Stimulated activated CD8-positive, alpha-beta memory T cell treated with anti-CD3 and anti-CD28 coated beads, Interleukin-15, amount 100 ng/mL, for 4 hours (primary cell): ENCODE measurements at places on chromosomes 7 and 10.

GRCh38 chr10:49592726-49593563 lies 17.2 kb upstream of the SLC18A3 start:
- DNase-seq = no peak

DNA sequence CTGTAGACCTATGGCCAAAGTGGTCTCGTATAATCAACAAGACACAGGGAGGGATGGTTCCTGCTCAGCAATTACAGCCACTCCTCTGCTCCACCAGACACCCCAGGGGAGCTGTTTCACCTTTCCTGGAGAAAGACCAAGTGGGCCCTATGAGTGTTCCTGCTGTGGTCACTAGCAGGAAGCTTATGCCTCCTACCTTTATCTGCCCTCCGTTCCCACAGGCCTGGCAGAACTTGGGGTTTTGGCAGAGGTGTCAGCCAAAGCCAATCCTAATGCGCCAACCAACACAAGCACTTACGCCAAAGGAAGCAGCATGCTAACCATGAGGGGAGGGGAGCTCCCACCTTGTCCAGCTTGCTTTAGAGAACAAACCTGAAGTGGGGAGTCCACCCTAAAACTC lies 31.2 kb downstream of the XPNPEP1 start:
- no peak for DNase-seq

DNA sequence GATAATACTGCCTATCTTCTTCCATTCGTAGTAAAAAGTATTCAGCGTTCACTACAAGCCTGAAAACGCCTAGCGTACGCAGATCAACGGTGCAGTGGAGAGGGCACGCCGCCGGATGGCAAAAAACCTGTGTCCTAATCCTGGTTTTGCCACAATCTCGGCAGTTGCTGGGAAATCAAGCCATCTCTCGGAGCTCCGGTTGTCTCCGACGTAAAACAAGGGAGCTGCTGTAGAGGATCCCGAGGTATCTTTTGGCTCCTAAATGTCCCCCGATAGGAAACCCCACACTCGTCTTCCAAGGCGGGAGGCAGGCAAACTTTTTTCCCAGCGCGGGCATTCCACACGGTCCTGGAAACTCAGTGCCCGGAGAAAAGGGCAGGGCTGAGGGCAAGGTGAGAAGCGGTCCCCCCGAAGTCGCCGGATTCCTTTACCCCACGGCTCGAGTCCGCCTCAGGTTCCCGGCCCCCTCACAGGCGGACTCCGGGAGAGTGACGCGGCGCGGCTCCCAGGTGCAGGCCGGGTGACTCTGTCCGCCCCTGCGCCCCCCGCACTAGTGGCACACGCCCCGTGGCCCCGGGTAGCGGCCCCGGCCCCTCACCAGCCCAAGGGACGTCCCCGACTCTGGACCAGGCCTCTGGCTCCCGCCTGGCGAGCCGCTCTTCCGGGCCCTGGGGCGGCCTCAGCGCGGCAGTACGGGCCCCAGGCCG lies 649 bp downstream of the IDE start:
- no peak for DNase-seq

DNA sequence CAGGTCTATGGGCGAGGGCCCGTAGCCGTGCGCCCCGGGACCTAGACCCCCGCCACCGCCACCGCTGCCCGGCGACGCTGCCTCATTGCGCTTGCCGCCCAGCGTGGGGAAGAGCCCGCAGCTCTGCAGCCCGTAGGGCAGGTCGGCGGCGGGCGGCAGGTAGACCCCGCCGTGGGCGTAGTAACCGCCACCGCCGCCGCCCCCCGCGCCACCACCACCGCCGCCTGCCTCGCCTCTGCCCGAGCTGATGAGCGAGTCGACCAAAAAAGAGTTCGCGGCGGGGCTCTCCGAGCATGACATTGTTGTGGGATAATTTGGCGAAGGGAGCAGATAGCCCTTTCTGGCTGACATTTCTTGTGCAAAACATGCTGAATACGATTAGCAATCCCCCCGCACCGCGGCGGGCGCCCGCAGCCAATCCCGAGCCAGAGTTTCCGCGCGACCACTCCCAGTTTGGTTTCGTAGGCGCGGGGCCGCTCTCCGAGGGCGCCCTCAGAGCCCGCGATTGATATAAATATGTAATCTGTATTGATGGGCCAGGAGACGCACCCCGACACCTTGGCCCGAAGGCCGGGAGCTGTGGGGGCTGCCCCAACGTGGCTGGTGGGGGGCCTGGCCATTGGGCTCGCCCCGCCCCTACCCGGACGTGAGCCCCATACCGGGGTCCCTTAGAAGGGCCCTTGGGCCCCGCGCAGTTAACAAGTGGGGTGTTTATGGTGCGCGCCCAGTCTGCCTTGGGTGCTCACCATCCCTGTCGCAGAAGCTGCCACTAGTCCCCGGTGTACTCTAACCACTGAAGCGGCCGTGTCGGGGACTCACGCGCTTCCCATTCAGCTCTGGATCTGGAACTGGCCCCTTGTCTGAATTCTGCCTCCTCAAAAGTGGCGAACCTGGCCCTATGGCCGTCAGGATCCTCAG lies at the start of gene HOXA10:
Gene HOXA10 (minus strand): TSS at position 365 of the 918 bp plus-strand sequence. CDS start 14 bp downstream, at position 351.
- no peak for DNase-seq

DNA sequence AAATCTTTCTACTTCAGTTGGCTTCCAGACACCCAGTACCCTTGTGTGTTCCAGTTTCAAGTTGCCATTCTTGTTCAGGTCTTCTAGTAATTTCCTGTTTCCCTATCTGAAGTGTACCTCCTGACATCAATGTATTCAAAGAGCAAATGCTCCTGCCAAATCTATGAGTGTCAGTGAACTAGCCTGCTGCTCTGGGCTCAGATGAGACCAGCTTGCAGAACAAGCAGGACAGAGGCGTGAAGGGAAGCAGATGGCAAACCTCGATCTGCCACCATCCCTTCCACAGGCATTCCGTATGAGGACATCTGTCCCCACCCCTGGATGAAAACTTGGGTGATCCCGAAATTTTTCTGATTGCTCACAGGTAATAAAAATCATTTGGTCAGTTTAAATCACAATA lies 4.4 kb upstream of the MPP7 start:
- DNase-seq = no peak

DNA sequence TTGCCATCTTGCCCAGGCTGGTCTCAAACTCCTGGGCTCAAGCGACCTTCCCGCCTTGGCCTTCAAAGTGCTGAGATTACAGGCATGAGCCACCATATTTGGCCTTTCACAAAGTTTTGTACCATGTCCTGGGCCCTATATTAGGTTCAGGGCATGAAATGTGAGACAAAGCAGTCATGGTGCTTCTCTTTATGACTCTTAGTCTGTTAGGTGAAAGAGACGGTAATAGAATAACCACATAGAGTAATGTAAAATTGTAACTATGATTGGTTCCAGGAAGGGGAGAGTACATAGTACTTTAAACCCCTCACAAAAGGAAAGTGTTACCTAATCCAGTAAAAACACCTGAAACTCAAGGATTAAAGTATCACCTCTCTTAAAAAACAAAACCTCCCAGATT lies 144.7 kb downstream of the SPAG6 start:
- DNase-seq = no peak

- no peak for DNase-seq
These were observed 78.3 kb downstream of the ATRNL1 start for GRCh38 chr10:115171392-115171960.

DNA sequence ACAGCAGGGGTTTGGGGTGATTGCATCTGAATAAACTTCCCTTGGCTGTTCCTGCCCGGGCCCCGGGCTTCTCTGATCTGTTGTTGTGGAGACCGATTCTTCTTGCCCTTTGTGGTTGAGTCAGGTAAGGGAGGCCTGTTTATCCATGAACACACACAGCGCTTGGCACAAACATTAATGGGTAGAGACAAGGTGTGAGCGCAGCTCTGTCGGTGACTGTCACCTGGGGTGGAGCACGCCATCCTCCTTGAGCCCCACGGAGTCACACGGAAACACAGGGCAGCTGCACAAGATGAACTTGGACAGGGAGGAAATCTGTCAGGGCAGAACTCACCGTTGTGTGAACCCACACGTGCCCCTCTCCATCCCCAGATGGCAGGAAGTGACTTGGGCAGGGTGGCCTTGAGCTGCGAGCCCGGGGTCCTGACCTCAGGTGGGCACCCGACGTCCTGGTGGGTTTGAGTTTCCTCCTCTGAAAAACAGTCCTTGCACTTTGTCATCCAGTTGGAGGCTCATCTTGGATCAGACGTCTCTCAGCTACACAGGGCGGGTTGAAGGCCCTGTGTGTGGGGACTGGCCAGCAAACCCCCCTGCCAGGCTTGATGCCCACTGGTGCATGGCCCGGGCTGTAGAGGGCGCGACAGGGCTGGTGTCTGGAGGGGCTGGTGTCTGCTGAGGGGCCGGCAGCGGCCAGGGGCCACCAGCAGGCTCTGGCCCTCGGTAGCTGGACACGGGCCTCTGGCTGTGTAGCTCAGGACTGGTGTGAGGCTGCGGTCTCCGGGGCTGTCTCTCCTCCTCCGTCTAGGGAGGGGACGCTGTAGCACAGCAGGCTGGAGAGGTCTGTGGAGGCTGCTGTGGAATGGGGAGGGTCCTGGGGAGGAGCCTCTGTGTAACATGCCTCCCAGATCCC lies 24.2 kb upstream of the SHH start:
- no peak for DNase-seq

- DNase-seq = no peak
These were observed 176.6 kb upstream of the TNS3 start for GRCh38 chr7:47758546-47758945.

DNA sequence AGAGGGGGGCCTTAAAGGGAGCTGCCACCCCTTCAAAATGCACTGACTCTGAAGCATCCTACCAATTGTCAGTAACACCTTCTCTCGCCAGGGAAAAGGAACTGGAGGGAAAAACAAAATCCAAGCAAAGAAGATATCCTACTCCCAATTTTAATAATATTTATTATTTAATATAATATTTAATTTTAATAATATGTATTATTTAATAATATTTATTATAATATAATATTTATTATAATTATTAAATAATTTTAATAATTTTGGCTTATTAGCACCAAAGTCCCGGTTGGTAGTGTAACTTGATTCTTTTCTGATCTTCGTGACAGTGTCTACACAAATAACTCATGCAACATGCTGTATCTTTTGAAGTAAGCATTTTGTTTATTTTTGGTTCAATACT lies 58.6 kb upstream of the AGBL3 start:
- no peak for DNase-seq
